ENCODE measurements at places on chromosomes 1 and 21. TPM values are rescaled to one million over a fixed set of nuclear protein-coding genes. Genes with fewer than 3 reads are reported as not detected.

DNA sequence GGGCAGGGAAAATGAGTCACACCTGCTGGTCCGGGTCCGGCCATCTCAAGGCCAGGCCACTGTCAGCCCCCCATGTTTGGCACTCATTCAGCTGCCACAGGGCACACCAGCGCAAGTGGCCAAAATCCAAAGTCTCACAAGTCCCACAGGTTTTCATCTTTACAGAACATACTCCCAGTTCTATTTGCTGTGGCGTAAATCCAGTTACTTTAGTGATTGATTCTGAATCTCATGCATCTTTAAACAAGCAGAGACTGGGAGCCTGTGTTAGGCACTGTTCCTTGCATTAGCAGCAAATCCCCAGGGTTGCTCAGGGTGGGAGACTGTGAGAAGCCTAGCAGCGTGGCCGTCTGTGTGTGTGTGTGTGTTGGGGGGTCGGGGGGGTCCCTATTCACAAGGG is 1.1 kb upstream of the SLC2A5 start:
- no peak for DNase-seq

DNA sequence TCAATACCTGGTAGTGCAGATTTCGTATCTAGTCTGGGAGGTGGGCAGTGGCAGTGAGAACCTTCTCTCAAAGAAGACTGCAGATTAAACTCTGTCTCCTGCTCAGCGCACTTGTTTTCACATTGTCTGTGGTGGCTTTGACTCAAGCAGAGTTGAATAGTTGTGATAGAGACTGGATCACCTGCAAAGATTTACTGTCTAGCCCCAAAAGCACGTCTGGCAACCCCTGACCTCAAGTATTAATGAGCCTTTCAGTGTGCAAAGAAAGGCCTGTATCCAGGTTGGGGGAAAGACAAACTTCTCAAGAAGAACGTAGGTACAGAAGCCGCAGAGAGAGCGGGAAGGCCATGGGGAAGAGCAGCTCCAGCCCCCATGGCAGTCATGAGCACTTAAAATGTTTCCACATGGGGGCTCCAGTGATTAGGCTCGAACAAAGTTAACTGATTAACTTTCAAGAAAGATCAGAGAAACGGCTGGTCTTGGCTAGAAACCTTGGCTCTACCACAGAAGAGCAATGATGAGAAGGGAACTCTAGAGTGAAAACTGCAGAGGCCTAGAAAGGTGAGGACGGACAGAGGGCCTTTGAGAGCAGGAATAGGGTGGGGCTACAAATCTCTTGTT is 15.2 kb downstream of the HENMT1 start:
- DNase-seq: no peak

DNA sequence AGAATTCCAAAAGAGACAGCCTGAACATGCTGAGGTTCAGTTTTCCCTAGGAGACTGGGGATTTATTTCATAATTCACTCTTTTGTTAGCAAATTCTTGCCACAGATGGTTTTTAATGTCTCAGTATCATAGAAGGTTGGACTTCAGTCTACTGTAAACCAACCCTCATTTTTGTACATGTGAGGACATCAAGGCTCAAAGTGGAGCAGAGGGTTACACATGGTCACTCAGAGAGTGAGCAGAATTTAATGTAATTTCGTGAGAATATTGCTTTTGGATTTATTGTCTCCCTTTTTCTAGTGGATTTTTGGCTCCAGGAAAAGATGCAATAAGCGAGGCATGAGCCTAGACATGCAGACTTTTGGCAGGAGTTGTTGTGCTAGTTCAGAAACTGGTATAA is 210.8 kb upstream of the JUN start:
- no peak for DNase-seq

- DNase-seq: peak; percentile 18
Measured at GRCh38 chr1:212677136-212677535, 22.5 kb downstream of the BATF3 start.

DNA sequence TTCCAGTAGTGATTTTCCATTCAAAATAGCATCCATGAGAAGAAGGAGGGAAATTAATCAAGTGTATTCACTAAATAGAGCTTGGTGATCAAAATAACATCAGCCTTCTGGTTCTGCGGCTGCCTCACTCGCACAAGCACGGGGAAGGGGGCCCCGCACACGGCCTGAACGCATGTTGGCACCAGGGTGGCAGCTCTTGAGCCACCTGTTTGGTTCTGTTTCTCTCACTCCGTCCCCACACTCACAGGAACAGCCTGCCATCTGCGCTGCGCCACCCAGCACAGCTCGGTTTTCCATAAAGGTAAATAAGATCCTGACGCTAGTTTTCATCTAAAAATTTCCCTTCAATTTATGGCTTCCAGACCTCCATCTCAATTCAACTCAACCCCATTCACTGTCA is 49.4 kb downstream of the TIAM1 start:
- DNase-seq: no peak

DNA sequence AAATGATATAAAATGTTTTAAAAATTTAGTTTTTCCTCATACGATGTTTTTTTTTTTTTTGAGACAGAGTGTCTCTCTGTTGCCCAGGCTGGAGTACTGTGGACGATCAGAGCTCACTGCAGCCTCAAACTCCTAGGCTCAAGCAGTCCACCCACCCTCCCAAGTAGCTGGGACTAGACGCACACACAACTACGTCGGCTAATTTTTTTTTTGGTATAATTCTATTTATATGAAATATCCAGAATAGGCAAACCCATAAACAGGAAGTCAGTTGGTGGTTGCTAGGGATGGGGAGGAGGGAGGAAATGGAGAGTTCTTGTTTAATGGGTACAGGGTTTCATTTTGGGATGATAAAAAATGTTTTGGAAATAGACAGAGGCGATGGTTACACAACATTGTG is 56.5 kb downstream of the WARS2 start:
- DNase-seq: no peak

DNA sequence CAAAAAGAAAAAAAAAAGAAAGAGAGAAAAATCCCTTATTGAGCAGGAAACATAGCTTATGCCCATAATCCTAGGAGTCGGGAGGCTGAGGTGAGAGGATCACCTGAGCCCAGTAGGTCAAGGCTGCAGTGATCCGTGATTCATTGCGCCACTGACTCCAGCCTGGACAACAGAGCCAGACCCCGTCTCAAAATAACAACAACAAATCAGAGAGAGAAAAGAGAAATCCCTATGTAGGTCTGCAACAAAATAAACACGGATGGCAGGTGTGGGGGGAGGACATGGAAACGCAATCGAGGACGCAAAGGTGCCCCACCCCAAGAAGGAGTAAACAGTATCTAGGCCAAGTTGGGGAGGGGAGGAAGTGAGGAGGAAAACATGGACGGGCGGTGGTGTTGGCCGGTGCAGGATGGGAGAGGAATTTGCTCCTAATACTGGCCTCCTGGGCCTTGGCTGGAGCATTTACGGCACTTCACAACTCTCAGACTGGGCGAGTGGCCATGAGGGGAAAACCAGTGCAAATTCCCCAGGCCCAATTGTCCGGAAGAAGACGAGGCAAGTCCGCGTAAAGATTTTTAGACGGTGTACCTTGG is 609 bp upstream of the CHTOP start:
- DNase-seq: no peak

- DNase-seq: no peak
Measured at GRCh38 chr1:168146626-168147025, 9.9 kb upstream of the GPR161 start.

DNA sequence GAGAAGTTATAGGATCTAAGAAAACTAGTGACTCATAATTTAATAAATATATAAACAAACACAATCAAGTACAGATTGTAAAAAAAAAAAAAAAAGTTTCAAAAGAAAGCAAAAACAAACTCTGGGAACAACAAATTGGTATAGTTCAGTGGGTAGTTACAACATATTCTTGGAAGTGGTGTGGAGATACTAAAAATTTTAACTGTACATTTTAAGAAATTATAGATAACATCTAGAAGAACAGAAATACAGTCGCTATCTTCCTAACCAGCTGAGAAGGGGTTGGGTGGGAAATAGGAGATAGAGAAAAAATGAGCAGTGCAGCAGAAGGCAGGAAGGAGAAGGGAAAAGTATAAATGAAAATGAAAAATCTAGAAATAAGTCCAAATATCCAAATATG is 70.5 kb downstream of the LRRC8C start:
- DNase-seq: no peak

- DNase-seq: no peak
Measured at GRCh38 chr1:152167835-152168534, 9.0 kb upstream of the RPTN start.

The BNIPL gene
- 0.24 TPM for total RNA-seq

The ZNF593 gene
- 30.5 TPM for total RNA-seq

The RALGPS2 gene
- 9.0 TPM for total RNA-seq

The SH3D21 gene
- total RNA-seq: 1.2 TPM

The CD244 gene
- total RNA-seq: 0.86 TPM

Measured in right atrium auricular region (tissue), 2 donors.